ENCODE measurements at places on chromosomes 16 and 17.
A peak's percentile ranks its signal among the peaks of the same experiment; 100 is the strongest.

DNA sequence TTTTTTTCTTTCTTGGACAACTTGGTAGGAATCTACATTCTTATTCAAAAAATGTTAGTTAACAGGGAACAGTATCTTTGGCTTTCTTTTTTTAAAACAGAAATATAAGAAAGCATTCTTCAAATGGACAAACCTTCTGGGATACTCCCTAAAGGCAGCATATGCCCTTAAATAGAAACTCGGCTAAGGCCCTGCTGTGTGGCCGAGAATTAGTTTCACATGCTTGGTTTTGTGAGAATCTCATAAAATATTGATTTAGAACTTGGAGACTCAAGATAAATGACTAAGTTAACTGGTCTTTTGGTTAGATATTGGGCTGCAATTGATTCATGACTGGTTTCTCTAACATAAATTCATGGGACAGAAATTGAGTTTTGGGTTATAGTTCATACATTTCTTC lies 359.9 kb upstream of the XYLT1 start:
- no peak for DNase-seq

DNA sequence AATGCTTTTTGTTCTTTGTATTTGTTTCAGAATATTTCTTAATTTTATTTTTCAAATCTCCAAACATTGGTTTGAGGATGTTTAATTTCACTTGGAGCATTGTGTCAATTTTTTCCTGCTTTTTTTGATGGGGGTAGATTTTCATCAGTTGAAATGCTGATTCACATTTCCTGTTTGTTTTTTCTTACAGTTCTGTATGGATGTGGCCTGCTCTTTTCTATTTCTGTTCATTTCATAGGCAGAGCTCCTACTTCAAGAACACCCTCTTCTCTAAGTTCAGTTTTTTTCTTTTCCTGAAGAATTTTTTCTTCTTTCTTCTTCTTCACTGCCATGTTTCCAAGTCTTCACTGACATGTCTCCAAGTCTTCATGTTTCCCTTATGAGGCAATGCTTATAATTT lies 8.8 kb downstream of the MBTD1 start:
- DNase-seq: no peak

DNA sequence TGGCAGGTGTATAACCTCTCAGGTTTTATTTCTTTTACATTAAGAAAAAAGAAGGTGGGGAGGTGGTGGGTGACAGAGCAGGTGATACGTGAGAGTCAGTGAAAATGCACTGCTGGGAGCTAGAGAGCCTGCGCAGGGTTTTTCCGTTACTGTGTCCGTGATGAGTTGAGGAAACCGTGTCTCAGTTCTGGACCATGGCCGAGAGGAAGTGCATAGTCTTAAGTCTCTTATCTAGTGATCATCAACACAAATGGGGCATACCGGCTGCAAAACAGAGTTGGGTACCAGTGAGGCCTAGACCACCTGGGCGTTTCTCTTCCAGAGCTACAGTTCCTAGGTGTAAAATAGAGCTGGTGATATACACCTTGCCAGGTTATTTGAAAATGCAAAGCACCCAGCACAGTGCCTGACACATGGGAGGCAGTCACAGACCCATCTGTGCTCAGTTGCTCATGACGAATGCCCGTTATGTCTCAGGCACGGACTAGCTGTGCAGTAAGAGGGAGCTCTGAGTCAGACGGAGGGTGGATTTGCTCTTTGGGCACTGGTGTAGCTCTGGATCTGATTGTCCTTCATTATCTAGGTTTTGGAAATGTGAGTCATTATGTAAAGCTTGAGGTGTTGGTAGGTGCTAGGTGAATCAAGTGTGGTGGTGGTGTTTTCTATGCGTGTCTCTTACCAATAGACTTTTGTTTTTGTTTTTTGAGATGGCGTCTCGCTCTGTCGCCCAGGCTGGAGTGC lies 60.9 kb downstream of the RPTOR start:
- DNase-seq: peak; percentile 11

DNA sequence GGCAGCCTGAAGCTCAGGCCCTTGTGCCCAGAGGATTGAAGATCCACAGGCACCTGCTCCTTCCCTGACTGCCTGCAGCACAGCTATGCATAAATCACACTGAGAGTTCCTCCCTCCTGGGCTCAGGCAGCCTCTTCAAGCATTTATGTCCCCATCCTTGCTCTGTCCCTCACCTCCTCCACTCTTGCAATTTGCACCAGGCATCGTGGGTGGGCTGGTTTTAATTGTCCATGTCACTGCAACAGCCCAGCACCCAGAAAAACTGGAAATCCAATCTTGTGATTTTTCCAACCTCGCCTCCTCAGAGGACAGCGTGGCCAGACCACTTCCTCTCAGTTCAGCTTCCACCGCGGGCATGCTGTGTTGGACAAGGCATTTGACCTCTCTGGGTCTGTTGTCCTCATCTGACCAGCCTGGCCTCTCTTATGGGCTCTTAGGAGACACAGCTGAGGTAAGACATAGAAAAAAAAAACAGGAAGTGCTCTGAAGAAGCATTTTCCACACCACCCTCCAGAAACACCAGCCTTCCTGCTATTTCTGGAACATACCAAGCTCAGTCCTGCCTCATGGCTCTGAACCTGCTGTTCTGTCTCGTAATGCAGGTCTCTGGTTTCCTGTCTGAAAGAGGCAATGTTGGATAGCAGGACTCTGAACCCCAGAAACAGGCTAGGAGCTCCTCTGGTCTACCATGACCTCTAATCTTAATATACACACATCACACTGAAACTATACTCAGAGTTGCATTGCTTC lies 8.3 kb downstream of the TMEM114 start:
- DNase-seq: no peak

- no peak for DNase-seq
These were observed 5.8 kb downstream of the NLGN2 start for GRCh38 chr17:7413346-7413985.

- peak; percentile 48 for DNase-seq
These were observed 18.0 kb downstream of the GRB7 start for GRCh38 chr17:39755554-39756379.

DNA sequence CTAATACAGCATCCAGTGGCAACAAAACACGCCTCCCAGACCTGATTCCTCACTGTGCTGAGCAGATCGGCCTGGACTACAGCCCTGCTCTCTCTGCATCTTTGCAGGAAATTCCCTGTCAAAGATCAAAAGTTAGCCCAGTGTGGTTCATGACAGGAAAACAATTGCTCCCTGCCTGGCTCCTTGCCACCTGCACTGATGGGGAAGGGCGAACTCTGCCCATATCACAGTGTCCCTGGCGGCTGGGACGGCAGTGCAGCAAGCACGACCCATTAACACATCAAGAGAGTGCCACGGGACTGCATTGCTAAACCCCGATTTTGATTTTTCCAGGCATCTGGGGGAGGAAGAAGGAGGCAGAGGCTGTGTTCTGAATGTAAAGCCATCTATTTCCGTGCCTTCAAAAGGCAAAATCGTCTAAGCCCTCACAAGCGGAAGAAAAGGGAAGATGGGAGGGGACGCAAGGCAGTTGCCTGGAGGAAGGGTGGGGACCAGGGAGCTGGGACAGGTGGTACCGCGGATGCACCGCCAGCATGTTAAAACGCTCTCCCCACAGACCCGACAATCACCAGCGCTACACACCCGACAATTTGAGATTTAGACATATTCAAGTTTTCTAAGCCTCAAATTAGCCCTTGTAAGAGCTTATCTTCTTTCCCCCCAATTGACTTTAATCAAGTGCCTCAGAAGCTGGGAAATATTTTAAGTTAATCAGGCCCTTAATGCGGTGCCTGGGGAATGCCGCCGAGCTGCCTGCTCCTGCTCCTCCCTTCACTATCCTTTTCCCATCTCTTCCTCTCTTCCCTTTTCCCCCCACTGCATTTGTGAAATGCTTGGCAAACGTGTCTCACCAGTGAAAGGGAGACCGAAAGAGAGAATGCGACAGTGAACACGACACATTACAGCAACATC lies 238.8 kb upstream of the CDH5 start:
- DNase-seq: no peak

GRCh38 chr16:7246578-7246977 lies 86.1 kb upstream of the RBFOX1 start:
- no peak for DNase-seq

- DNase-seq: no peak
These were observed 223.3 kb upstream of the SALL1 start for GRCh38 chr16:51374346-51374745.

GRCh38 chr17:8867361-8867981 lies at the start of gene PIK3R6:
Gene PIK3R6 (minus strand): TSS chr17:8867674. CDS start chr17:8849794, 17,880 bp downstream.
- DNase-seq: no peak

- no peak for DNase-seq
These were observed 4.4 kb upstream of the HEATR3 start for GRCh38 chr16:50061326-50061725.

DNA sequence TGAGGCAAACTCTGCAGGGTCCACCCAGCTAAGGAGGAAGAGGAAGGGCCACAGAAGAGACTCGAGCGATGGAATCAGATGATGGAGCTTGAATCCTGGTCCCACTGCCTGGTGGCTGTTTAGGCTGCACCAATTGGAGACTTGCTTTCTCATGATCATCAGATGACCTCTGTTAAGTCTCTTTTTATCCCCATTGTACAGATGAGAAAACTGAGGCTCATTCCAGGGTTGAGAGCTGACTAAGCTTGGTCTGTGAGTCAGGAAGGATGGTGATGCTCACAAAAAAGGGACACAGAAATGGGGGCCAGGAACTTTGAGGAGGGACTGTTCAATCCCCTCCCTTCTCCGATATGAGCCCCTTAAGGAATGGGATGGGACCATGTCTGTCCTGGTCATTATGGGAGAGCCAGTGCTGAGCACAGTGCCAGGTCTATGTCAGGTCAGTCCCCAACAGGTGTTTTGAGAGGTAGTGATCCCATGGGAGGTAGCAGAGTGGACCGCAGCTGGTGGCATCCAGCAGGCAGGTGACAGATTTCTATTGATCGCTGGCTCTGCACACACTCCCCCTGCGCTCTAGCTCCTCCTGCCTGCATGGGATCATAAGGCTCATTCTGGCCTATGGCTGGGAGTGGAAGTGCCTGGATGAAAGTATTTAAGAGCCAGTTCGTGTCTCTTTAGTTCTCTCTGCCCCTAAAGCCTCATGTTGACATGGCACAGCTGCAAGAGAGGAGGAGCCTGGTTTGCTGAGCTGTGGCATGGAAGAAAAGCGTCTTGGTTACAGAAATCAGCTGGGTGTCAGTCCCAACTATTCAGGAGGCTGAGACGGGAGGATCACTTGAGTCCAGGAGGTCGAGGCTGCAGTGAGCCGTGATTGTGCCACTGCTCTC lies 27.2 kb downstream of the SNX20 start:
- DNase-seq: no peak

DNA sequence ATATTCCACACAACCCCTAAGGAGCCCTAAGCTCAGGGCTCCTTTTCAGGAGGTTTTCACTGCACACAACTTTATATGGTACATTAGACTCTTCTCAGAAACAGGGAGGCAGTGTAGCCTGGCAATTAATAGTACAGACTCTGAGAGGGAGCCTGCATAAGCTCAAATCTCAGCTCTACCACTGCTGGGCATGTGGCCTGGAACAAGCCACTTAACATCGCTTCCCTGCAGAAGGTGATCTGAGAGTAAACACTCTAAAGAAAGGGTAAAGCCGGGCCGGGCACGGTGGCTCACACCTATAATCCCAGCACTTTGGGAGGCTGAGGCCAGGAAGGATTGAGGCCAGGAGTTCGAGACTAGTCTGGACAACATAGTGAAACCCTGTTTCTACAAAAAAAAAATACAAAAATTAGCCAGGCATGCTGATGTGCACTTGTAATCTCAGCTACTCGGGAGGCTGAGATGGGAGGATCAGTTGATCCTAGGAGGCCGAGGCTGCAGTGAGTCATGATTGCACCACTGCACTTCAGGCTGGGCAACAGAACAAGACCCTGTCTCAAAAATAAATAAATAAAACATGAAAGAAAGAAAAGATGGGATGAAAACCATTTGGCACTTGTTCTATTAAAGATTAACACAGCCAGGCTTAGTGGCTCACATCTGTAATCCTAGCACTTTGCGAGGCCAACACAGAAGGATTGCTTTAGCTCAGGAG lies 70.7 kb upstream of the DNAJA2 start:
- no peak for DNase-seq

DNA sequence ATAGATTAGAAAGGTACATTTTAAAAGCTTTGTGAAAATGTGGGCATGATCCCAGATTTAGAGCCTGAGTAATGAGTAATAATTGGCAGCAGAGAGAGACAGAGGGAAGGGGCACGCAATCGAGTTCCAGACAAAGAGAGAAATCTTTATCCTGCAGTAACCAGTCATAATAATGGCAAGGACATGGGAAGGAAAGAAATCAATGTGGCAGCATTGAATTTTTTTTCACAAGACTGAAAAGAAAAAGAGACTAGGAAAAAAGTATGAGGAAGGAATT lies 790.8 kb upstream of the SOX9 start:
- no peak for DNase-seq

DNA sequence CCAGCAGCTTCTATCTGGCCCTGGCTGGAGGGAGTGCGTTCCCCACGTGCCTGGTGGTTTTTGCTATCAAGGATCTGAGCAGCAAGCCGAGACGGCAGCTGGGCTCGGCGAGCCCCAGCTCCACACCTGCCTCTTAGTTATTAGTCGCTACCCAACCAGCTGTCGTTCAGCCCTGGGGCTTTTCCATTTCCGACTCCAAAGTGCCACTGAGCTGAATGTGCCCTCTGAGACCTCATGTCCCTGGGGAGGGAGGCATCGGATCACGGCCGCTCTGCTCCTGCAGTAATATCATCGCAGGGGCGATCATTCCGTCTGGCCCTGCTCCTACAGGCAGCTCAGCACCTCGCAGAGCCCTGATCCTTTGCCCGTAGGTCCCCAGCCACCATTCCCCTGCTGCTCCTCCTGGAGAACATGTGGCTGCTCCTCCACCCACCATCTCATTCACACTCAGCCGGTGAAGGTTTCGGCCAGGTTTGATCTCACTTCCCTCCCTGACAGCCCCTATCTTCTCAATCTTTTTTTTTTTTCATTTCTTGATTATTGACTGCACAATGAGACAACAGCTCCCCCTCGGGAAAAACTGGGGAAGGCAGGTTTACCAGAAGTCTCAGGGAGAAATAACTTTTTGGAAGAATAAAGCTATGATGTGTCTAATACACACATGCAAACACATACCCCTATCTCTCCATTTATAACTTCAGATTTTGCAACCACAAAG lies 86.7 kb downstream of the ZFHX3 start:
- DNase-seq: no peak

DNA sequence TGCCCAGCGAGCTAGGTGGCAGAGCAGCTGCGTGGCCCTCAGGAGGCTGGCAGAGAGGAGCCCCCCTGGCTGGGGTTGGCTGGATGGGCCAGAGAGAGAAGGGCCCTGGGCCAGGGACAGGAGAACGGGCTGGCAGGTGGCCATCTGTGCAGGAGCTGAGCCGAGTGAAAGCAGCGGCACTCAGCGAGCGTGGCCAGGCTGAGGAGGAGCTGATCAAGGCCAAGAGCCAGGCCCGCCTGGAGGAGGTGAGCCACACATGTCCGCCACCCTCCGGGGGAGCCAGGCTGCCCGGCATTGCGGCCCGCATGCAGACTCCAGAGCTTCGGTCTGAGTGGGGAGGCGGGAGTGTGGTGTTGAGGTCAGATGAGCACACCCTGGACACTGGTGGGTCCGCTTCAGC lies 2.1 kb upstream of the RAC3 start:
- DNase-seq: no peak

DNA sequence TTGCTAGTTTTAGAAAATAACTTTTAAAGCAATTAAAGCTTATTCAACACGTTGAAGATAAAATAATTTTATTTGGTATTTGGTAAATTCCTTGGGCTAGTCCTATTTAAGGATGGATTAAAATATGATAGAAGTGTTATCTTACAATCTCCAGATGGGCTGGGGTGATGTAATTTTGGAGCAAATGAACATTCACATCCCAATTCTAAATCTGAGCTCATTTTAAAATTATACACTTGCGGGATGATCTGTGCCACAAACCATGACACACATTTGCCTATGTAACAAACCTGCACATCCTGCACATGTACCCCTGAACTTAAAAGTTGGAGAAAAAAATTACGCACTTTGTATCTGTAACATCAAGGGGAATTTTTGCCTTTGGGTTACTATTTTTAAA lies 31.5 kb downstream of the NLK start:
- no peak for DNase-seq

Measured in activated CD8-positive, alpha-beta memory T cell treated with anti-CD3 and anti-CD28 coated beads for 48 hours (primary cell).